ENCODE measurements at places on chromosomes 7 and 10.

DNA sequence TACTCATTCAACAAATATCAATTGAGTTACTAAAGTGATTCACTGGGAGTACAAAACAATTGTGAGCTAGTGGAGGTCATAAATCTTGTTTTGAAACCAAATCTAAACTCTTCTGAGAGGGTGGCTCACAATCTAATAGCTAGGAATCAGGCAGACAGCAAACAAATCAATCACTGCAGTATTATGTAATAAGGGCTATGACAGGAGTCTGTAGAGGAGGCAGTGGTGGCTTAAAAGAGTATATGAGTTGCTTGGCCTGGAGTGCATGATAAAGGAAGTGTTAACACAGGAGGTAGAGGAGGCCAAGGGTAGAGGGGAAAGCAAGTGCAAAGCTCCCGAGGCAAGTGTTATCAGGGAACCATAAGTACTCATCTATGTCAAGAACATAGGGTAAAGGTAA is 16.5 kb downstream of the MYPN start:
- no peak for DNase-seq

DNA sequence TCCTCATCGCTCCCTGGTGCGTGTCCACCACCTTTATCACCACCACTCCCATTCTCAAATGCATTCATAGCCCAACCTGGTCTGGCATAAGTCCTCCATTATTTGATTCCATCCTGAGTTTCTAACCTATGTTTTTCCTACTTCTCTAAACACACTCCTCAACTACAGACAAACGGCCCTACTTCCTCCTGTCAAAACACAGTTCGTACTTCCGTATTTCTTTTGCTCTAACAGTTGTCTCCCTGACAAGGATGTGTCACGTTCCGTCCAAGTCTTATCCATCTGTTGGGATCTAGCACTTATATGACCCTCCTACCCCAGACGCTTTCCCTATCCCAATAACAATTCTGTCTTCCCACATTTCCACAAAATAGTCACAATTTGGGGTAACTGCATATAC is 46.8 kb downstream of the DOCK4 start:
- no peak for DNase-seq

- DNase-seq = no peak
Measured at GRCh38 chr7:116355424-116355765, 144.1 kb upstream of the CAV2 start.

- no peak for DNase-seq
Measured at GRCh38 chr7:106465704-106466468, 181.1 kb upstream of the NAMPT start.

- DNase-seq = no peak
Measured at GRCh38 chr10:79077488-79078173, 8.9 kb downstream of the ZMIZ1 start.

- no peak for DNase-seq
Measured at GRCh38 chr10:109386101-109386500, 537.2 kb downstream of the XPNPEP1 start.

GRCh38 chr10:71218651-71219050 is 6.3 kb downstream of the UNC5B start:
- no peak for DNase-seq

DNA sequence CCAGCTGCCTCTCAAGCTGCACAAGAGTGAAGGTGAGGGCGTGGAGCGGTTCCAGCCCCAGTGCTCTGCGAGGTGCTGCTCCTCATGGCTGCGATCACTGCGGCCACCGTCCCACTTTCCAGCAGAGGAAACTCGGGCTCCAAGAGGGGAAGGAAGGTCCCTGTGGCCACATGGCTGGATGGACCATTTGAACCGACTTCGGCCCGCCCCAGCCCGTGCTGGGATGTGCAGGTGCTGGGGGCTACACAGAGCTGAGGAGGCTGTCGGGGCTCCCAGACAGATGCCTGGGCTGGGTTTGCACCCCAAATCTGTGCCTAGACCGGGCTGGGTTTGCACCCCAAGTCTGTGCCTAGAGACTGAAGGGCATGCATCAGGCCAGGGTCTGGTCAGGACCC is 186.6 kb downstream of the DNAJB6 start:
- DNase-seq = no peak

GRCh38 chr7:128890306-128891109 is 20.0 kb downstream of the KCP start:
- DNase-seq = no peak

DNA sequence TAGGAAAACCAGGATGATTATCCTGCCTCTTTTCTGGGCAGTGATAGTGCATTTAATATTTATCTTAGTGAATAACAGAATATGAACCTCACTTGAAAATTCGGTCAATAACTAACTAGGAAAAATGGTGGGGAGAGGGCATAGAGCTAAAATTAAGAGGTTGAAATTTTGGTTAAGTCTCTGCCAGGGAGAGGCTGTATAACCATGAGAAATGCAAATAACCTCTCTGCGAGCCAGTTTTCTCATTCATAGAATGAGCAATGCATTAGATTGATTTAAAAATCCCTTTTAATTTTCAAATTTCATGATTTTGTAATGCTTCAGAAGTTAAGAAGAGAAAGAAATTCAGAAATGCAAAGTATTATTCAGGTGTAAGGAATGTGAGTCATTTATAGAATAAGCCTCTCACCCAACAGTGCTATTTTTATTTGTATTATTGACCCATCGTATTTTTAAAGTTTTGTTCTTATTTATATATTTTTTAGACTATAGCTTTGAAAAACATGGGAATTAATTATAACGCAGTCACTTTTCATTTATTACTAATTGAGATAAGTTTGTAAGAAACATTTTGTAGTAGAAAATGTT is 104.7 kb downstream of the PHF14 start:
- no peak for DNase-seq

DNA sequence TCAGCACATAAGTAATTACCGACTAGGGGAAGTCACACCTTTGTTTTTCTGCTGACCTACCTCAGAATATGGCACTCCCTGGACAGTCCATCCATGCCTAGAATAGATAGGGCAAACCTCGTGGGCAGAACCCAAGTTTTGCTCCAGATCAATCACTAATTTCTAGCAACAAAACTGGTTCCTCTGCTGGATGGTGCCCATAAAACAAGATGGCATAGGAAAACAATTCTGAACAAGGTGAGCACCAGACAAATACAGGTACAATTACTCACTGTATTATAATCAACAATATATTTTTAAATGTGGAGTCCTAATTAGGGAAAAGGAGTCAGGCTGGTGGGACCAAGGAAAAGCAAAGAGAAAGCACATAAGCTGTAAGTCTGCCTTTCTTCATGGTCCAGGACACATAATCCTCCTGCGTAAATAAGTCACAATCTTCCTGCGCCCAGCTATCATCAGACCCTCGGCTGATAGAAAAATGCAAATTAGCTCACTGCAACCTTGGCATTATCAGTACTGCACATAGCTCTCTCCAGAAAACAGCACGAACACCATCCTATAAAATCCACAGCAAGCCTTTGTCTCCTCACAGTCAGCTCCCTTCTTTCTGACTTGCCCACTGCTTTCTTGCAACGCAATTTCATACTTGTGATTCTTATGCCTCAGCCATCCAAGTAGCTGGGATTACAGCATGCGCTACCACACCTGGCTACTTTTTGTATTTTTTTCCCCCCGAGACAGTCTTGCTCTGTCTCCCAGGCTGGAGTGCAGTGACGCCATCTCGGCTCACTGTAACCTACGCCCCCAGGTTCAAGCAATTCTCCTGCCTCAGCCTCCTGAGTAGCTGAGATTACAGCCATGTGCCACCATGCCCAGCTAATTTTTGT is 15.1 kb downstream of the URGCP start:
- no peak for DNase-seq

- DNase-seq = no peak
Measured at GRCh38 chr7:139991269-139991666, 71.5 kb downstream of the PARP12 start.

DNA sequence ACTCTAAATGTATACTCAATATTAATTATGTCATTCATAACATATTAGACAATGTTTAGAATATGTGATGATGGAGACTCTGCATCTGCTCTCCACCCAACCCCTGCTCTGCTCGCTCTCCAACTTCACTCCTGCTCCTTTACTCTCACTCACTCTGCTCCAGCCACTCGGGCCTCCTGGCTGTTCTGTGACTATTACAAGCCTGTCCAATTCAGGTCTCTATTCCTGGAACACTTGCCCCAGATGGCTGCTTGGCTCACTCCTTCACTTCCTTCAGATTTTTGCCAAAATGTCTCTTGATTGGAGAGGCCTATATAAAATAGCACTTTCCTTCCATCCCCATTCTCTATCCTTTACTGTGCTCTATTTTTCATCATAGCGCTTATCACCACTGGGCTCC is 84.8 kb downstream of the HBP1 start:
- no peak for DNase-seq

DNA sequence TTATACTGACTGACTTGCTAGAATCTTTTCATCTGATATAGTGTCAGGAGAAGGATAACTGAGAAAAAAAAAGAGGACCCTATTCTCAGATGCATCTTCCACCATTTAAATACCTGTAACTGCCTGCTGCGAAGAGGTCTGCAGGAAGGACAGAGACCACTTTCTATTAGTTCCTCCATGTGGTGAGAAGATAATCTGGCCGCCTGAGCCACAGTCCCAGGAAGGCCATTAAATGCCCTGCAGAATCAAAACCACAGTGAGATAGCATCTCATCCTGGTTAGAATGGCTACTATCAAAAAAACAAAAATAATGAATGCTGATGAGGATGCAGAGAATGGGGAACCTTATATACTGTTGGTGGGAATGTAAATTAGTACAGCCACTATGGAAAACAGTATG is 19.9 kb upstream of the IFIT1B start:
- no peak for DNase-seq

DNA sequence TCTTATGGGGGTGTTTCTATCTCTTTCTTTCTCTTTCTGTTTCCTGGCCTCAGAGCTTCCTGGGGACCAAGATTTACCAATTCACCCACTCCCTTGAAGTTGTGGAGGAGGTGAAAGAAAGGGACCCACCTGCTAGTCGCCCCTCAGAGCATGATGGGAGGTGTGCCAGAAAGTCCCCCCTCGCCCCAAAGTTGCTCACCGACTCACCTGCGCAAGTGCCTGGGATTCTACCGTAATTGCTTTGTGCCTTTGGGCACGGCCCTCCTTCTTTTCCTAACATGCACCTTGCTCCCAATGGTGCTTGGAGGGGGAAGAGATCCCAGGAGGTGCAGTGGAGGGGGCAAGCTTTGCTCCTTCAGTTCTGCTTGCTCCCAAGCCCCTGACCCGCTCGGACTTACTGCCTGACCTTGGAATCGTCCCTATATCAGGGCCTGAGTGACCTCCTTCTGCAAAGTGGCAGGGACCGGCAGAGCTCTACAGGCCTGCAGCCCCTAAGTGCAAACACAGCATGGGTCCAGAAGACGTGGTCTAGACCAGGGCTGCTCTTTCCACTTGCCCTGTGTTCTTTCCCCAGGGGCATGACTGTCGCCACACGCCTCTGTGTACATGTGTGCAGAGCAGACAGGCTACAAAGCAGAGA is 12.2 kb downstream of the AQP1 start:
- no peak for DNase-seq

DNA sequence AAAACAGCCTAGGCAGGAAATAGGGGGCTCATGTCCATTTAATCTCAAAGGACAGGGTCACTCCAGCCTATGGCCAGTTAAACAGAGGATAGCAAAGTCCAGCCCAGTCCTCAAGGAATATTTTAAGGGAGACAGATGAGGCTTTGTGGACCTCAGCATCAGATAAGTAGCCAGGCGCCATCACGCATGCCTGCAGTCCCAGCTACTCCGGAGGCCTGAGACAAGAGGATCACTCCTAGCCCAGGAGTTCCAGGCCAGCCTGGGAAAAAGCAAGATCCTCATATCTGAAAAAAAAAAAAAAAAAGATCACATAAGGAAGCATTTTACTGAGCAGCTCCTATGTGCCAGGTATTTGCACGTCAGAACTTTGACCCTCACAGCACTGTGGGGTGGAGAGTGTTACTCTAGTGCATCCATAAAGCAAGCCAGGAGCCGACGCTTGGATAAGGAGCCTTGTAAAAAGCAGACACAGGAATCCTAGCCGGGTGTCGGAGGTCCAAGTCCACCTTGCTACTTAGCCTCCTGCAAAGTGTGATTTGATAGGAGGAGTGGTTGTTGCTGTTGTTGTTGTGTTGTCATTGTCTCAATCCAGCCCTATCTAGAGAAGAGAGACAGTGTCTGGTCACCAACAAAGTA is 61.8 kb upstream of the DOCK1 start:
- DNase-seq = no peak

DNA sequence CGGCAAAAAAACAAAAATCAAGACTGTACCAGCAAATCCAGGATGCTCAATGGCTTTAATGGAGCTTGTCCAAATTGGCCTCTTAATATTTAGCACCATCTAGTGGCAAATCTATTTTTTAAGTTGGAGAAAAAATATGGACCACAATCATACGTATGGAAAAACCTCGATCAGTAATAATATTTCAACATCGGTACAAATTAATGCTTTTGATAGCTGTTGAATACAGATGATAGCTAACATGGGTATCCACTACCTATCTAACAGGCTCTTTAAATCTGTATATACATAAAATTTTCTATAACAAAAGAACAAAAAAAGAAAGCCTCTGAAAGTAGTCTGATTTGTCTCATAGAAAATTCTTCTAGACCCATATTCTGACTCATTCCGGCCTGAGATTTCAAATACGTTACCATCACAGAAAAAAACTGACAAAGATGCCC is 29.2 kb downstream of the COA1 start:
- DNase-seq = no peak

DNA sequence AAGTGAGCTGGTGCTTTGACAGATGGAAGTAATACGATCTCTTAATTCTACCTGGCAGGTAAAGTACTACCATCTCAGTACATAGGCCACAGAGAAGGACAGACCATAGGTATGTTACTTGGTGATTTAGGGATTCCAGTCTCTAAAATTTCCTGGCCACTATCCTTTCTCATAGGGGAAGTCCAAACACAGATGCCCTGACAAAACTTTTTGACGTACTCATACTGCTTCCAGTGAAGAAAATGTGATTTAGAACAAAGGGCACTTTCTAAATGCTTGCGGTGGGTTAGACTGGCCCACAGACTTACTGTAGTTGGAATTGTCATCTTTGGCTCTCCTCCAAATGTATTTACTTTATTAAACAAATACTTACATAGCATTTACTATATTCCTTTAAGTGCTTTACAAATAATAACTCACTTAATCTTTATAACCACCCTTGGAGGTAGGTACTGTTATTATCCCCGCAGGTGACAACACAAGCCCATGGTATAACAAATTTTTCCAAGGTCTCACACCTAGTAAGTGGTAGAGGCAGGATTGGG is 3.0 kb downstream of the PI4K2A start:
- no peak for DNase-seq

- DNase-seq = no peak
Measured at GRCh38 chr10:69057261-69057950, 30.5 kb upstream of the SRGN start.

GRCh38 chr10:114825513-114826253 is 4.1 kb downstream of the FHIP2A start:
- DNase-seq = peak; percentile 82

- DNase-seq = no peak
Measured at GRCh38 chr7:98174334-98175259, 36.6 kb upstream of the BHLHA15 start.

Data from GM20000 (cell line).